GM10248 (cell line): ENCODE measurements at places on chromosomes 7 and 10.

GRCh38 chr7:44184873-44185446 lies 4.3 kb downstream of the GCK start:
- no peak for DNase-seq

- DNase-seq = peak; percentile 49
Observed at GRCh38 chr10:110209454-110209925, 2.1 kb downstream of the MXI1 start.

DNA sequence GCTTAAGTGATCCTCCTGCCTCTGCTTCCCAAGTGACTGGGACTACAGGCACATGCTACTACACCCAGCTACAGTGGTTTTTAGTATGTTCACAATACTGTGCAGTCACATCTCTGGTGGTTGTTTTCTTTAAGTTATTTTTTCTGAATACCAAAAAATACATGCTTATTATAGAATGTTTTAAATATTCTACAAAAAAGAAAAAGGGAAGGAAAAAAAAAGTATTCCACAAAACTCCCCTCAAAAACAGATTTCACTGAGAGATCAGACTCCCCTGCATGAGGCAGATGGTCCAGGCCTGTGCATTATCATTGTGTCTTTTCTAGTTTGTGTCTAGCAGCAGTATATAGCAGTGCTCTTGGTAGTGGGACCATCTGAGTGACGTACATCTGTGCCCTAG lies 36.8 kb downstream of the OGDH start:
- no peak for DNase-seq

GRCh38 chr7:30429156-30429530 lies 49.4 kb downstream of the NOD1 start:
- DNase-seq = no peak

- no peak for DNase-seq
Observed at GRCh38 chr10:8121201-8121890, 66.9 kb downstream of the GATA3 start.

- DNase-seq = no peak
Observed at GRCh38 chr10:61639952-61640351, 22.8 kb upstream of the CABCOCO1 start.

GRCh38 chr10:97412891-97413304 lies 11.8 kb upstream of the RRP12 start:
- no peak for DNase-seq

GRCh38 chr10:35005868-35006267 lies 84.3 kb downstream of the CUL2 start:
- no peak for DNase-seq

- DNase-seq = no peak
Observed at GRCh38 chr7:70060298-70061068, 462.2 kb downstream of the AUTS2 start.

GRCh38 chr10:31593124-31593523 lies 274.1 kb downstream of the ZEB1 start:
- DNase-seq = no peak

- DNase-seq = peak; percentile 19
Observed at GRCh38 chr7:108002726-108003598, at the start of gene LAMB1. Gene LAMB1 (minus strand): TSS chr7:108003161. CDS start chr7:108002885, 276 bp downstream.

DNA sequence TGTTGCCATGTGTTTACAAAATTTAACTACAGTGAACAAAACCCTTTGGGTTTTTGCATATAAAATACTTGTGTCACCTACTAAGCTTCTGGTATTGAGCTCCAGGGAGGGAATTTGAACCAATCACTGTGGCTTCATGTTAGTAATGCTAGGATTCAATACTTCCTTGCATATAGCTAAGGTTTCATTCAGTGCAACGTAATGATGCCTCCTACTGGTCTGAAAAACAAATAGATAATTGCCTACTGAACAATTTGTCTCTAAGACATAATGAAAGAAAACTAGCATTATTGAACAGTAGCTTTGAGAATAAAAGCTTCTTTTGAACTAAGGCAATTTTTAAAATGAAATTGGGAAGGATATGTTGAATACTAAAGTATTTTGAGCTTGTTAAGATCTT lies 244.4 kb downstream of the ZWINT start:
- no peak for DNase-seq
